Heart left ventricle (tissue), 16 donors: ENCODE measurements at places on chromosomes 2 and 18. TPM values are rescaled to one million over a fixed set of nuclear protein-coding genes. Genes with fewer than 3 reads are reported as not detected.

DNA sequence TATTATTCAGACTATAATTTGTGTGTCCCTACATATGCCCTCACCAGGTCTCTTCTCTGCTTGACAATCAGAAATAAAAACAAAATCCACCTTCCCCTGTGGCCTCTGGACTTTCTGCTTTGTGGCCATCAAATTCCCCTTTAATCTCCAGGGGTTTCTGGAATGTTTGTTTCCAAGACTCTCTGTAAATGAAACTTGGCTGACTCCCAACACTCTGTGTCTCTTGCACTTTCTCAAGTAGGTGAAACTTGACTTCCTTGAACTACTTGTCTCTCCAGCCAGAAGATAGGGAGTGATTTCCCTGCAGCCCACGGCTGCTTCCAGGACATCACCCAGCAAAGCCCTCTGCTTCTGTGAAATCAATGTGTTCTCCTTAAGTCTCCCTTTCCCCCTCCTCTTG lies 54.1 kb upstream of the AQP4 start:
- H3K27ac ChIP-seq, result no peak overlapping the region
- no peaks in the 10 kb centered on the region for H3K36me3 ChIP-seq
- H3K4me3 ChIP-seq, result no peak overlapping the region
- no peak for DNase-seq

DNA sequence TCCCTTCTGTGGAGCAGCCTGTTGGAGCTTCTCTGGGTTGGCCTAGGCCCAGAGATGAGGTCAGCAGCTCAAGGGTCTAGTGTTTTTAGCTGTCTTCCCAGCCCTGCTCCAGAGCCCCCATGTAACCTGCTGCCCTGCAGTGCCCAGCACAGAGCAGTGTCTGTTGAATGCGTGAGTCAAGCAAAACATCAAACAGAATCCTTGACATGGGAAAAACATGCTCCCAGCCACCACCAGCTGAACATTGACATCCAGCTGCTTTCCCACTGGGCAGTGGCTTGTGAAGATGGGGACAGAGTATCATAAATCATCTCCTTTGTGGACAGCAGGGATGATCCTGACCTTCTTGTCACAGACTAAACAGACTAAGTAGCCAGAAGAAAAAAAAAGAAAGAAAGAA lies 22.6 kb downstream of the IMPA2 start:
- no peaks in the 10 kb centered on the region for H3K27me3 ChIP-seq
- no peak overlapping the region for H3K27ac ChIP-seq
- H3K36me3 ChIP-seq, result peaks cover 44% of the 10 kb centered on the region
- no peak overlapping the region for H3K4me3 ChIP-seq
- H3K4me1 ChIP-seq, result no peaks in the 10 kb centered on the region

DNA sequence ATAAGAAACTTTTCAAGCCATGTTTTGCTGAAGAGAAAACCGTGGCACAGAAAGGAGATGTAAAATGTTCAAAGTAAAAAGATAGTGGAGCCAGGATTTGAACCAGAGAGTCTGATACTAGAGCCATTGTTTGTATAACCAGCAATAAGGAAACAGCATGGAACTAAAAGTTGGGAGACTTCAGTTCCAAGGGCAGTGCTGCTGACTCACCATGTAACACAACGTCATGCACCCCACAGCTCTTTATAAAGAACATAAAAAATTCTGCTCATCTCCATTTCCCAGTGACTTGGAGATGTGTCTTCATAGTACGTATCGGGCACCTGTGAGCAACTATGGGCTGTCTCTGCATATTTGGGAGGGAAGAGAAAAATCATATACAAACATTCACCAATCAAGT lies 353.0 kb upstream of the PIK3C3 start:
- no peaks in the 10 kb centered on the region for H3K4me1 ChIP-seq
- no peaks in the 10 kb centered on the region for H3K27me3 ChIP-seq
- H3K36me3 ChIP-seq, result no peaks in the 10 kb centered on the region
- H3K27ac ChIP-seq, result no peak overlapping the region
- H3K4me3 ChIP-seq, result no peak overlapping the region
- DNase-seq, result no peak

- no peaks in the 10 kb centered on the region for H3K27me3 ChIP-seq
- no peaks in the 10 kb centered on the region for H3K4me1 ChIP-seq
- H3K27ac ChIP-seq, result no peak overlapping the region
- DNase-seq, result peak; percentile 37
Measured at GRCh38 chr18:1663879-1664705, 759.4 kb downstream of the ADCYAP1 start.

- H3K27ac ChIP-seq, result no peak overlapping the region
- no peak for DNase-seq
- H3K4me1 ChIP-seq, result no peaks in the 10 kb centered on the region
- H3K36me3 ChIP-seq, result no peaks in the 10 kb centered on the region
Measured at GRCh38 chr2:132825601-132826000, 155.6 kb upstream of the LYPD1 start.

- no peaks in the 10 kb centered on the region for H3K27me3 ChIP-seq
- peak within 1 kb of the TSS; percentile 95 for H3K27ac ChIP-seq
- peak within 1 kb of the TSS; percentile 95 for H3K4me3 ChIP-seq
- peaks cover 28% of the 10 kb centered on the region for H3K4me1 ChIP-seq
Measured at GRCh38 chr2:113756355-113757137, at the start of gene SLC35F5. TSS of gene SLC35F5 (minus strand) at chr2:113756642. CDS start at chr2:113756409, 233 bp downstream.

GRCh38 chr2:232876161-232876977 lies 6.3 kb downstream of the SNORC start:
- H3K36me3 ChIP-seq, result no peaks in the 10 kb centered on the region
- peak overlapping the region; percentile 53 for H3K4me3 ChIP-seq
- DNase-seq, result no peak
- H3K27ac ChIP-seq, result no peak overlapping the region
- peaks cover 30% of the 10 kb centered on the region for H3K27me3 ChIP-seq

- H3K36me3 ChIP-seq, result no peaks in the 10 kb centered on the region
- DNase-seq, result no peak
- H3K27me3 ChIP-seq, result no peaks in the 10 kb centered on the region
- no peak overlapping the region for H3K4me3 ChIP-seq
- no peak overlapping the region for H3K27ac ChIP-seq
Measured at GRCh38 chr2:174062934-174063333, 97.8 kb upstream of the SP3 start.

GRCh38 chr18:78542204-78542603 lies 437.4 kb upstream of the SALL3 start:
- H3K27ac ChIP-seq, result no peak overlapping the region
- H3K4me3 ChIP-seq, result no peak overlapping the region
- H3K27me3 ChIP-seq, result no peaks in the 10 kb centered on the region
- peak; percentile 55 for DNase-seq

DNA sequence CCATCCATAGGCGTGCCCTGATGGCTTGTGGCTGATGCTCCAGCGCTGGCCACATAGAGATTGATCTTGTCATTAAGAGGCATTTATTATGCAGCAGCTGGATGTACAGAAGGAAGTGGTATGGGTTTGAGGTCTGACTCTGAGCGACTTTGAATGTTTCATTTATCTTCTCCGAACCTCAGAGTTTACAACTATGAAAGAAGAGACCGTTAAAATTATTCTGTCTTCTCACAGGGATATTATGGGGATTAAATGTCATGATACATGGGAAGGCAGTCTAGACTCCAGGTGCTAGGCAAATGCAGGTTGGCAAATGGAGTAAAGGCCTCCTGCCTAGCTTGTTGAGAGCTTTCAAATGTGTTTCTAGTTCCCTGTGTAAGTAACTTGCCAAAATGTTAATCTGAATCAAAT lies 30.3 kb downstream of the MOGAT1 start:
- no peak overlapping the region for H3K27ac ChIP-seq
- H3K27me3 ChIP-seq, result no peaks in the 10 kb centered on the region
- no peaks in the 10 kb centered on the region for H3K4me1 ChIP-seq

DNA sequence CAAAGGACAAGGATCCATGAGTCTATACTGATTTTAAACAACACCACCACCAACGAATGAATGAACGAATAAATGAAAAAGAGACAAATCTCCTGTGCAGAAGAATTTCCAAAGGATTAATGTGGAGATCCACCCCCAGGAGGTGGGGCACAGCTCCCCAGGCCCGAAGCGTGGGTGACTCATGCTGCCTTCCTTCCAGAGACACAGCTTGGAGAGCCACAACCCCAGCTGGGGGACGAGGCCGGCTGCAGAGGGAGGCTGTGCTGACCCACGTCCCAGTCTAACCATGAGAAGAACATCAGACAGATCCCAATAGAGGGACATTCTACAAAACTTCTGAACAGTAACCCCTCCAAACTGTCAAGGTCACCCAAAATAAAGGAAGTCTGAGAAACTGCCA lies 557.3 kb upstream of the SALL3 start:
- H3K36me3 ChIP-seq, result no peaks in the 10 kb centered on the region
- no peaks in the 10 kb centered on the region for H3K4me1 ChIP-seq
- peak; percentile 28 for DNase-seq
- no peaks in the 10 kb centered on the region for H3K27me3 ChIP-seq
- no peak overlapping the region for H3K27ac ChIP-seq

- H3K4me3 ChIP-seq, result no peak overlapping the region
- no peaks in the 10 kb centered on the region for H3K36me3 ChIP-seq
- H3K4me1 ChIP-seq, result no peaks in the 10 kb centered on the region
- H3K27ac ChIP-seq, result no peak overlapping the region
- DNase-seq, result no peak
Measured at GRCh38 chr18:69495338-69495737, 94.7 kb downstream of the DOK6 start.

- H3K27ac ChIP-seq, result no peak overlapping the region
- no peak for DNase-seq
Measured at GRCh38 chr2:52976143-52976949, 791.3 kb upstream of the CHAC2 start.

DNA sequence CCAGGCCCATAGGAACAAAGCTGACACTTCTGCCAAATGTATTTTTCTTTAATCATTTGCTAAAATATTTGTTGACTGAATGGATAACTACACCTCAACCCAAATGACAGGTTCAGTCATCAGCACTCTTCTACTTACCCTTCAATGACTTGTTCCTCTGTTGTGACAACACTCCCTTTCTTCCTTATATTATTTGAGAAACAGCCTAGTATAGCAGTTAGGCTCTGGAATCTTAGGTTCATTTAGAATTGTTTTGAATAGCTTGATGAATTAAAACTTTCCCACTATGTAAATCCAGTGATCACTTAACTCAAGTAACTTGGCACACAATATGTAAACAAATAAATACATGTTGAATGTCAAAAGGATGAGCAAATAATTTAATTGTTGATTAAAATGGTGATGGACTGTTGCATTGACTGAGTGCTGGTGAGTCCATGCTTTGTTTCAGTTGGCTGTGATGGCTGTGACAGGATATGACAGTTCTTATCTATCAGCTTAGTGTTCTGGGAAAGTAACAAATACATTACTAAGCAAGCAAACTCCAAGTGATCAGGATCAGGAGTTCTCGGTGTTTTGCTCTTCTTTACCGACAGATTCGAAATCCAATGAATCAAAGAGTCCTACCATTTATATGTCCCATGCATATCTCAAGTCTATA lies 2.8 kb upstream of the MOGAT1 start:
- H3K4me3 ChIP-seq, result no peak overlapping the region
- peaks cover 10% of the 10 kb centered on the region for H3K27me3 ChIP-seq
- H3K27ac ChIP-seq, result no peak overlapping the region
- DNase-seq, result no peak
- no peaks in the 10 kb centered on the region for H3K36me3 ChIP-seq
- H3K4me1 ChIP-seq, result peaks cover 10% of the 10 kb centered on the region

- no peaks in the 10 kb centered on the region for H3K4me1 ChIP-seq
- no peak overlapping the region for H3K27ac ChIP-seq
- DNase-seq, result no peak
- no peaks in the 10 kb centered on the region for H3K36me3 ChIP-seq
- no peak overlapping the region for H3K4me3 ChIP-seq
Measured at GRCh38 chr18:71036783-71037182, 747.9 kb downstream of the SOCS6 start.

GRCh38 chr2:63743170-63743981 lies 98.3 kb upstream of the UGP2 start:
- no peaks in the 10 kb centered on the region for H3K36me3 ChIP-seq
- H3K27me3 ChIP-seq, result no peaks in the 10 kb centered on the region
- no peak overlapping the region for H3K27ac ChIP-seq
- no peak overlapping the region for H3K4me3 ChIP-seq
- DNase-seq, result no peak

DNA sequence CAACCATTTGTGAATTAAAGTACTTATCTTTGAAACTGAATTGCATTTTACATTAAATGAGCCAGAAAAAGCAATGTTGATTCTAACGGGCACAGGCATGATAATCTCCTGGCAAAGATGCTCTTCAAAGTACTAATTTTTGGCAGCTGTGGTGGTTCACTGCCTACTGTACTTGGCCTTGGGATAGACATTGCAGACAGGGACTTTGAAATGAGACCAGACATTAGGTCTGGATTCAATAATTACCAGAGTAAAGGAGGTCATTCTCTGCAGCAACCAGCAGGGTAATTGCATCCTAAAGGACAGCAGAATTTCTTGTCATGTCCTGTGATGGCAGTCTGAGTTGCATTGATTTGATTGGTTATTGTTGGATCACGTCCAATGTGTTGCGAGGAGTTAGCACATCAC lies 986.5 kb downstream of the TDRD15 start:
- no peaks in the 10 kb centered on the region for H3K36me3 ChIP-seq
- no peaks in the 10 kb centered on the region for H3K4me1 ChIP-seq
- no peak overlapping the region for H3K27ac ChIP-seq
- DNase-seq, result no peak

DNA sequence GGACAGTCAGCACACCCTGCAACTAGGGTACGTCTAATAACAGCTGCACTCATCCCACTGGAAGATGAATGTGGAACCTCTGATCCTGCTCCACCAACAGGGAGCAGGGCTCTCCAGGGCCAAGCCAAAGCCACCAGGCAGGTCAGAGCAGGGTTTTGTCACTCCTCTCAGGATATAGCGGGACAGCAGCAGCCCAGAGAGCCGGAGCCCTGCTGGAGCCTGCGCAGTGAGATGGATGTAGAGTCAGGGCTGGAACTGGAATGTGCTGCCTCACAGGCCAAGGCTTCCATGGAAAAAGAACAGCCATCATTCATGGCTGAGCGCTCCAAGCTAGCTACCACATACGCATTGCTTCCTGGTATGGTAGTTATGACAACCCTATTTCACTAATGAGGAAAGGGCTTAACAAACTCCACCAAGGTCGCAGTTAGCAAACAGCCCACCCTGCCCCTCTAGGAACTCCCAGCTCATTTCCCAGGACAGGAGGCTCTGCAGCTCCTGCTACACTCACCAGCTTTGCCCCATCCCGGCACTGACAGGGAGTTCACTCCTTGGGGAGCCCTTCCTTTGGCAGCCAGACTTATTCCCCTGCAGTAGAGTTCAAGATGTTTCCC lies 85.2 kb downstream of the HS1BP3 start:
- H3K4me1 ChIP-seq, result peaks cover 39% of the 10 kb centered on the region
- peak; percentile 24 for DNase-seq
- H3K27me3 ChIP-seq, result no peaks in the 10 kb centered on the region

- no peak overlapping the region for H3K4me3 ChIP-seq
- no peak for DNase-seq
- no peaks in the 10 kb centered on the region for H3K36me3 ChIP-seq
- no peak overlapping the region for H3K27ac ChIP-seq
- no peaks in the 10 kb centered on the region for H3K27me3 ChIP-seq
- peaks cover 4% of the 10 kb centered on the region for H3K4me1 ChIP-seq
Measured at GRCh38 chr2:162075689-162076132, 1.7 kb upstream of the DPP4 start.

CAPN14 gene
- 0.08 TPM for total RNA-seq

GPD2 gene
- total RNA-seq, result 13.1 TPM

PAX3 gene
- not detected for total RNA-seq

EVX2 gene
- not detected for total RNA-seq

TFPI gene
- total RNA-seq, result 18.2 TPM

KIAA2012 gene
- total RNA-seq, result not detected

ADGRF3 gene
- total RNA-seq, result not detected

EFEMP1 gene
- 34.4 TPM for total RNA-seq

CD8B2 gene
- total RNA-seq, result not detected

KCNG2 gene
- total RNA-seq, result not detected

STARD6 gene
- total RNA-seq, result not detected

HRH4 gene
- total RNA-seq, result not detected

ARL6IP6 gene
- 6.3 TPM for total RNA-seq
